ENCODE measurements at places on chromosomes 2 and 18.
A peak's percentile ranks its signal among the peaks of the same experiment; 100 is the strongest.

GRCh38 chr2:107197594-107198294 lies 311.8 kb upstream of the ST6GAL2 start:
- no peak for DNase-seq

- DNase-seq = no peak
These were observed at the start of gene PTH2R for GRCh38 chr2:208406474-208407451. PTH2R (plus strand) TSS chr2:208406792; CDS start chr2:208407044, 252 bp downstream.

GRCh38 chr2:232551250-232551638 lies 755 bp downstream of the EIF4E2 start:
- DNase-seq = no peak

- no peak for DNase-seq
These were observed 1184.0 kb upstream of the GYPC start for GRCh38 chr2:125471963-125472362.

DNA sequence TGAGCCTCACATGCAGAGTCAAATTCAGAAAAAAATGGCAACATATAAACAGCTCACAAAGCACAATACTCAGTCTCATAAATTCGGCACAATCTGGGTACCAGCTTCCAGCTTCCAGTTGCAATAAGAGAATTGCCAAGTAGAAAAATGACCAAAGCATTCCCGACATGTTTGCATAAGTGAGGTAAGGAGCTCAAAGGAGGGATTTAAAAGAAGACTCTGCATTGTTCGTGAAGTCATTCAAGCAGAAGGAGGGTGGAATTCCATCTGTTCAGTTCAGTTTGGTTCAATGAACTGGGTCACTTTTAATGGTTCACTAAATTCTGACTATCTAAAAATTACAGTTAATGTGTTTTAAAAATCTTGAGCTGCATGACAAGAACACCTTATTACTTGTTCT lies 106.7 kb upstream of the KLHL14 start:
- DNase-seq = no peak

- no peak for DNase-seq
These were observed 281.0 kb upstream of the KYNU start for GRCh38 chr2:142596334-142597088.

GRCh38 chr2:179344970-179345369 lies 80.3 kb upstream of the SESTD1 start:
- DNase-seq = no peak

DNA sequence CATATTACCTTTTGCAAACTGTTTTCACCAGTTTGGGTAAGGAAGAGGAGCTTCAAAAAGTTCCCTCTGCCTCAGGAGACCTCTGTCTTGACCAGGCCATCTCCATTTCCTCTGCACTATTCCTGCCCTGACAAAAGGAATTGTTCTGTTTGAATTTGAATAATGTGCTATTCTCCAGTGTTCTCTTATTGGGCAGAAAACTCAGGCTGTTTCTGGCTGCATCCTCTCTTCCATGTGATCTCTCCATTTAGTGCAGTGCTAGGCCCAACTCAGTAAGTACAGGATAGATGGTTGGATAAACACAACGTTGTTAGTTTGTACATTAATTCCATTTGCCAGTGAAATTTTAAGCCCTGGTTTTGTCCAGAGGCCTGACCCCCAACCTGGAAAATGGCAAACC lies 102.2 kb upstream of the CELF4 start:
- DNase-seq = no peak

- DNase-seq = no peak
These were observed 249.9 kb downstream of the PLCL1 start for GRCh38 chr2:198054299-198054698.

DNA sequence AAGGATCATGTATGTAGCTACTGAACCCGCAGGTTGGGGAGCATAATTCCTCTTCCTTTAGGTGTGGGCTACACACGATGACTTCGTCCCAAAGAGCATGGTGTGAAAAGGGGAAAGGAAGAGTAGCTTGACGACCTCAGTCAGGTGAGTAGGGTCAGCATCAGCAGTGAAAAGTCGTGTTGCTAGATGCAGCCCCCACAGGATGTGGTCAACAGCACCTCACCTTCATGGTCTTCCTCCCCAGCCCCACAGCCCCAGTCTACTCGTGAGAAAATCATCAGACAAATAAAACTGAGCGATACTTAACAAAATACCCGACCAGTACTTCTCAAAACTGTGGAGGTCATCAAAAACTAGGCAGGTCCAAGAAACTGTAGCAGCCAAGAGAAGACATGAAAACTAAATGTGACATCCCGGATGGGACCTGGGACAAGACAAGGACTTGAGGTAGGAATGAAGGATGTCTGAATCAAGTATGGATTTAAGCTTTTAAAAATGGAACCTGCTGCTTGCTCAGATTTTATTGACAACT lies 77.5 kb upstream of the NFATC1 start:
- DNase-seq = no peak

DNA sequence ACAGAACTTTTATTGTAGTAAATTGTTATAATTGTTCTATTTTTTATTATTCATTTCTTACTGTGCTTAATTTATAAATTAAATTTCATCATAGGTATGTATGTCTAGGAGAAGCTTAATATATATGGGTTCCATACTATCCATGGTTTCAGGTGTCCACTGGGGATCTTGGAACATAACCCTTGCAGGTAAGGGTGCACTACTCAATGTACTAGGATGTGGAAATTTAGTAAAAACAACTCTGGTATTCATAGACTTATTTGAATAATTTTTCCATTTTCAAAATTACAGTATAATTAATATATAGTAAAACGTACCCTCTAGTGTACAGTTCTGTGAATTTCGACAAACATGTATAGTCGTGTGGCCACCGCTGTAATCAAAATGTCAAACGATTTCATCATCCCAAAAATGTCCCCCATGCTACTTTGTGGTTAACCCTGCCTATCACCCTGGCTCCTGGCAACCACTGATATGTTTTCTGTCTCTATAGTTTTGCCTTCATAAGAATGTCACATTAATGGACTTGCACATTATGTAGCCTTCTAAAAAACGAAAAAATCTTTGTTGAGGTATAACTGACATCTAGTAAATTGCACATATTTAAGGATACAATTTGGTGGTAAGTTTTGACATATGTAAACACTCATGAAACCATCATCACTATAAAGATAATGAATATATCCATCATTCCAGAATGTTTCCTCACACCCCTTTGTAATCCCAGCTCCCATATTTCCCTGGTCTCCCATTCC lies 45.7 kb downstream of the ARL5A start:
- DNase-seq = no peak

DNA sequence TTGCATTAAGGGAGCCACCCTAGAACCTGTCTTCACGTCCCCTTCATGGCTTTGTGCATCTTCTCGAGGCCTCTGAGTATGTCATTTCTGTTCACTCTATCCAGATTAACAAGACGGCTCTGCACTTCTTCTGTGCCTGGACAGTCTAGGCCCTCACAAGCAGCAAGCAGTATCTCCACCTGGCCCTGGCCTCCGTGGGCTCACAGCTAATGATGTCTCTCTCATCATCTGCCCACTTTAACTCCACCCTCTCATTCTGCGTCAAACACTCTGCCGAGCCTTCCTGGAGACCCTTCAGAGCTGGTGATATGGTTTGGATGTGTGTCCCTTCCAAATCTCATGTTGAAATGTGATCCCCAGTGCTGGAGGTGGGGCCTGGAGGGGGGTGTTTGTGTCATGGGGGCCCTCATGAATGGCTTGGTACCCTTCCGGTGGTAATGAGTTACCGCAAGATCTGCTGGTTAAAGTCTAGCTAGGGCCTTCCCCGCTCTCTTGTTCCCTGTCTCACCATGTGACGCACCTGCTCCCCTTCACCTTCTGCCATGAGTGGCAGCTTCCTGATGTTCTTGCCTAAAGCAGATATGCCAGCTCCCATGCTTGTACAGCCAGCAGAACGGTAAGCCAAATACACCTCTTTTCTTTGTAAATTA lies 132.5 kb upstream of the ID2 start:
- DNase-seq = no peak

DNA sequence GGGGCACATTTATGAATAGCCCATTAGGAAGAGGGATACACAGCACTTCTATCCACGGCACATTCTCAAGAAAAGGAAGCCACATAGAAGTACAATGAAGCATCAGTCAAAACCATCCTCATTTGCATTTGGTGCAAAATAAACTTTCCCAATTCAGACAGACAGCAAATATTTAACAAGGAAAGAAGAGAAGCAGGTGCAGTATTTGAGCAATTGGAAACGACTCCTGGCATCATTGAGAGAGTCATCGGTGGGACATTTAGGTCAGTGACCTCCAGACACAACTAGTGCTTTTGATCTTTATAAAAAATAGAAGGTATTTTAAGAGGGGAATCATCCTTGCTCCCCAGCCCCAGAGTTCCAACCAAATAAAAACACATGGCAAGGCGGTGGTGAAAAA lies 118.0 kb downstream of the MREG start:
- no peak for DNase-seq

DNA sequence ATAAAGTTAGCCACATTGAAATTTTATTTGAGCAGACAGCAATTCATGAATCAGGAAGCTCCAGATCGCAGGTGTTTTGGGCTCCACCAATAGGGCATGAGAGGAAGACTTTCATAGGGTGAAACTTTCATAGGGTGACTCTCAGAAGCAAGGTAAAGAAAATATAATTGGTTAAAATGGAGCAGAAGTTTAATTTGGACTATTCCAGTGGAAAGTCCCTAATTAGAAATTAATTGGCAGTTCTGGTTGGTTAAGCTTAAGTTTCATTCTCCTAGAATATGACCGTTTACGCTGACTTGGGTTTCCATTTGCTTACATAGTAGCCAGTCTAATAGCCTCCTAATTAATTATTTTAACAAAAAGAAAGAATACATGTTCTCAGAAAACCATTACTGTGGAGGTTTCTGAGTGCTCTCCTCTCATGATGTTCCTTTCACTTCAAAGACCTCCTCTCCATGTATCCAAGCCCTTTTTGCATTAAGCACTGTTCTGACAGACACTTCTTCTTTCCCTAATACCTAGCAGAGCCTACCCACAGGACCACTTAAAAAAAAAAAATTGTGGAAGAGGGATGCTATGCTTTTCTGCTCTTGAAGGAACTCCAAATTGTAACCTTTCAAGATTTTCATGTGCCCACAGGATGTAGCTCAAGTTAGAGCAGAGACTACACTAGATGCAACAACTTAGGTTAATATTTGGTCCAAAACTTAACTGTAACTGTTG lies 99.1 kb downstream of the MREG start:
- DNase-seq = no peak

GRCh38 chr18:22223254-22223964 lies 54.0 kb downstream of the GATA6 start:
- no peak for DNase-seq

DNA sequence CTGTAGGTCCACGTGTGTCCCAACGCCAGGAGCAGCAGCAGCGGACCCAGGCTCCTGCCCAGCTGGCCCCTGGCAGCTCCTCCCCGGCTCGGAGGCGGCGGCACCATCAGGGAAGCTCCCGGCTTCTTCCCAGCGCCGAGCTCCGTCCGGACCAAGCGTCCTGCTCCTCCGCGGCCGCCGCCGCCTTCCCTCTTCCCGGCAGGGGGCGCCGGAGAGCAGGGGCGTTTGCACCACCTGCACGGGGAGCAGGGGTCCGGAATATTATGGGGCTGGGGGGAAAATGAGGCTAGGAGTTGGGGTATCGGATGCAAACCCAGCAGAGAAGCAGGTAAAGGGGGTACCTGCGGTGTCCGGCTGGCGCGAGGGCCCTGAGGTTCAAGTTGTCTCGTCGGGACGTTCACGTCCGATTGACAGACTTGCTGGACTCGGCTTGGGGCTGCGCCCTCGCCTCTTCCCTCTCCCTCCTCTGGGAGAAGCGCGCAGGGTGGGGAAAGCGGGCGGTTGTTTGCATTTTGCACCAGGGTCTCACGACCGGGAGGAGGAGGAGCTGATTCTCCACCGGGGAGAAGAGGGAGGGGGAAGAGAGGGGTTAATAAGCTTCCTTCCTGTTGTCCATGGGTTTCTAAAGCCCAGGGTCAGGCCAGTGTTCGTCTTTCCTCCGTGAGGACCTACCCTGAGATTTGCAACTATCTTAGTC lies at the start of gene CCBE1:
Gene CCBE1 (minus strand): TSS at position 188 of the 697 bp plus-strand sequence.
- no peak for DNase-seq

DNA sequence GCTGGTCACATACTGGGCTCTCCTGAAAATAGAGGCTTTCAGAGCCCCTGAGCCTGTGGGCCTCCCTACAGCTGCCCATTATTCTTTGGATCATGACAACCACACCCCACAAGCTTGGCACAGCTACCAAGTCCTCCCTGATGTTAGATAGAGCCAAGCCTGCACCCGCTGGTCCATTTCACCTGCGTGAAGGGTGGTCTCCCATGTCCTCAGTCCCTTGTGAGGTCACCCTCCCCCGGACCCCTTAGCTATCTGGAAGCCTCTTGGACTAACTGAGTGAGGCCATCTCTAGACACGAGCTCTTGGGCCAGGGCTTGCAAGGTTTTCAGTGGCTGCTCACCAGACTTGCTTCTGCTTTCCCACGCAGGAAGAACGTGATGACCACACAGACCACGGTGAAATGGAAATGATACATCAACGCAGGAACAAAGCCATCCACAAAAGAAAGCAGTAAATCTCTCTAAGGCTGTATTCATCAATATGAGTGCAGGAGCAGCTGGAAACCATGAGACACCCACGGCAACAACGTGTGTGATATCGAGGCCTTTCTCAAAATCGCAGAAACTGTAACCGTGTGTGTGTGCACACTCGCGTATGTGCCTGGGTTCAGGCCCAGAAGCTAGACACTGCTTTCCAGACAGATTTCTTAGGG lies 10.1 kb upstream of the MAL start:
- no peak for DNase-seq

DNA sequence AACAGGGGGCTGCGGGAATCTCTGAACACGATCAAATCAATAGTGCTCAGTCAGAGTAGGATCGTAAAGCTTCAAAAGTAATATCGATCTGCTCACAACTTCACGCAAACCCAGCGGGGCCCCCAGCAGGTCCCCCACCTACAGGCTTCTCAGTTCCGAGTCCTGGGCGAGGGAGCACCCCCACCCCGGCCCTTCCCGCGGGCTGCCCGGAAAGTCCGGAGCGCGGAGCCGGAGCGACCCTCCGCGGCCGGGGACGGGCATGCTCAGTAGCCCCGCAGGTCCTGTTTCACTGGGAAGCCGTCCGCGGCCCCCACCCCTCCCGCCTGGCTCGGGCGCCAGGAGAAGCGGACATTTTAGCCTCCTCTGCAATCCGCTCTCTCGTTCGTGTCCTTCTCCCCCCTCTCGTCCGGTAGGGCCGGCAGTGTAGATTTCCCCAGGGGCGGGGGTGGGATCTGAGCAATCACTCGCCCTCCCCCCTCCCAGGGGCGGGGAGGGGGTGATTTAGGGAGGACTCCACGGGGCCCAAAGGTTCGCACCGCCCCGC lies 3.3 kb upstream of the SPRED2 start:
- DNase-seq = peak; percentile 77

- DNase-seq = no peak
These were observed 107.4 kb downstream of the CPO start for GRCh38 chr2:207046724-207047123.
